Kasumi-1 (cell line): ENCODE measurements at places on chromosomes 13 and 19.

DNA sequence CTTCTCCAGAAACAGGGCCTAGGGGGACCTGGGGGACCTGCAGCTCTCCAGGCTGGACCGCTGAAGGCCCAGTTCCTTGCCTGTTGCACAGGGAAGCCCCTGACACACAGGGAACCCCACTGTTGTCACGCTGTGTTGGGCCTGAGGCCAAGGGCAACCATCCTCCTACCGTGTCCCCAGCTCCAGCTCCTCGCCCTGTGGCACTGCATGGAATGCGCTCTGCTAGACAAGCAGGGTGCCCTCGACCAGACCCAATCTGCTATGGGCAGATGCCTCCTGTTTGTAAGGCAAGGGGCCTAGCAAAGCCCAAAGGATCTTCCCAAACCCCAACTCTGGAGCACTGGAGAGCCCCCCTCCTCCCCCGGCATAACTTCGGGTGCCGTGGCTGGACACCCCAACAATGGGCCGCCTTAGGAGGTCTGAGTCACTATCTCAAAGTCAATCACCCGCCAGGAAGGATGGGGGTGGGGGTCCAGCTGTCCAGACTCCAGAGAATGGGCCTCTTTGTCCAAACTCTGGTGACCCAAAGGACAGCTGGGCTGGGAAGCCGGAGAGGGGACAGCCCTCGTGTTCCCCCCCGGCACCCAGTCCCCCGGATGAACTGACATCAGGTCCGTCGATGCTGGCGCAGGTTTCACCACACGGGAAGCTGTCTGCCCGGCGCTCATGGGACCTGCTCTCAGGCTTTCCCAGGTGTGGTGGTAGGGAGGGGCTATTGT, 3.7 kb downstream of the BRSK1 start:
- DNase-seq, result no peak

GRCh38 chr13:66077132-66077689, 1152.9 kb downstream of the PCDH9 start:
- no peak for DNase-seq

GRCh38 chr13:77184455-77184854, 142.4 kb downstream of the MYCBP2 start:
- DNase-seq, result no peak

DNA sequence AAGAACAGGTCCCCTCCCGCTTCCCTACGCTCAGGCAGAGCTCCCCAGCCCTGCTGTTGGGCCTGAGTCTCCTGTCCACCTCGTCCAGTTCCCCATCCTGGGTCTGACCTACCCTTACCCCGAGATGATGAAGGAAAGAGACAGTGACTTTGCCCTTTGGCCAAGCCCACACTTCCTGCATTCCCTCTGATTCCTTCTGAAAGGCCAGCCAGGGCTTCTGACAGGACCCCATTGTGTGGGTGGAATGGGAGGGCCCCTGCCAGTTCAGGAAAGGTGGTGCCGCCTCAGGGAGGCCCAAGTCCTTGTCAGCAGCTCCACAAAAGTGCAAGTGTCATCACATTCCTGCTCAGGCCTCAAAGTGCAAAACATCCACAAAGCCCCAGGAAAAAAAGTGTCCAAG, 177.8 kb downstream of the PAN3 start:
- no peak for DNase-seq

DNA sequence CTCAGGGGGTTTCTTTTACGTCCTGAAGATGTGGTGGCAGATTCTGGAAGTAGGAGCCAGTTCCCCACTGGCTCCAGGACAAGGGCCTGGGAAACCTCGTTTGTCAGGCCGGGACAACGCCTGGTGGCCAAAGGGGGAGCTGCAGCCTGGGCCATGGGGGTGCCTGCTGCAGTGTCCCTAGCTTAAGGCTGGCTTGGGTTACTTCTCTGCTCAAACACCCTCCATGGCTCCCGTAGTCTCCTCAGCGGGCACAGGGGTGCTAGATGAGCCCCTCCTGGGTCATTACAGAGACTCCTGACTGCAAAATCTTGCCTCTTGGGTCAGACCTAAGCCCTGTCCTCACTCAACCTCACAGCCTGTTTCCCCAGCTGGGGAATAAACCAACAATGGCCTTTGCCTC, 14.7 kb downstream of the CILP2 start:
- peak; percentile 20 for DNase-seq

DNA sequence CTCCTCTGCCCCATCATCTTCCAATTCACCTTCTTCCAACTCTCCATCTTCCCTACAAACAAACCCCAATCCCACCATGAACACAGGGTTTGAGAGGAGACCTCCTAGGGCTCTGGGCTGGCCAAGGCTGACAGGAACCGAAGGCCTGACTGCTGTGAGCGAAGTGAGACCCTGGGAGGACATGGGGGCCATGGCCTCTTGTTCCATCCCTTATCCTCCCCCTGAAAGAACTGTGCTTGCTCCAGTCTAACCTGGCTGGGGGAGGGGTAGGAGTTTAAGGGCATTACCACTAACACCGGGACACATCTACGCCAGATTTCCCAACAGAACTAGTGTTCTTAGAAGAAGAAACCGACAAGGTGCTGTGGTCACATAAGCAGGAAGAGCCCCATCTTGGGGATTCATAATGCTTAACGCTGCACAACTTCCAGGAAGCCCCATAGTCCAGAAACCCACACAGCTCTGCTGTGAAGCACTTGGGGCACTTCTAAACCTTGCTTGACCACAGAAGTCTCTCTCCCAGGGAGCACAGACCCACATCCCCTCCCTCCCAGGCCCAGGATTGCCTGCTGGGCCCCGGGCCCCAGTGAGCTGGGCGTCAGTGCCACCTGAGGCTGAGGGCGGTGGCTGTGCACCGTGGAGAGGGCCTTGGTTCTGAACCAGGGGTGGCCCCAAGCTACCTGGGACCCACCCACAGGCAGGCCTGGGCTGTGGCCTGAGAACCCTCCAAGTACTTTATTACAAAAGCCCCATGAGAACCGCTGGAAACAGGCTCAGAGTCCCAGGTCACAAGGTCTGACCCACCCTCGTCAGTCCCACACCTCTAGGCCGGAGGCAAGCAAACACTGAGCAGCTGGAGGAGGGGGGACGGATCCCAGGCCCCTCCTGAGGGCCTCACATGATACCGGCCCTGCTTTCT, 18.8 kb downstream of the ZC3H4 start:
- peak; percentile 24 for DNase-seq

DNA sequence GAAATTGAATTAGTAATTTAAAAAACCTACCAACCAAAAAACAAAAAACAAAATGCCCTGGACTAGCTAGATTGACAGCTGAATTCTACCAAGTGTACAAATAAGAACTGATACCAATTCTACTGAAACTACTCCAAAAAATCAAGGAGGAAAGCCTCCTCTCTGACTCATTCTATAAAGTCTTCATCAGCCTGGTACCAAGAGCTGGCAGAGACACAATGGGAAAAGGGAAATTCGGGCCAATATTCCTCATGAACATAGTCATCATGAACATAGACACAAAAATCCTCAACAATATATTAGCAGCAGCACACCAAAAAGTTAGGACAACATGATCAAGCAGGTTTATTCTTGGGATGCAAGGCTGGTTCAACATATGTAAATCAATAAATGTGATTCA, 2667.7 kb upstream of the PCDH20 start:
- DNase-seq, result no peak
